ENCODE measurements at places on chromosomes 7 and 10. TPM values are rescaled to one million over a fixed set of nuclear protein-coding genes. Genes with fewer than 3 reads are reported as not detected.

The EBLN1 gene
- polyA plus RNA-seq, result not detected

The GPR146 gene
- 43.9 TPM for polyA plus RNA-seq

DNA sequence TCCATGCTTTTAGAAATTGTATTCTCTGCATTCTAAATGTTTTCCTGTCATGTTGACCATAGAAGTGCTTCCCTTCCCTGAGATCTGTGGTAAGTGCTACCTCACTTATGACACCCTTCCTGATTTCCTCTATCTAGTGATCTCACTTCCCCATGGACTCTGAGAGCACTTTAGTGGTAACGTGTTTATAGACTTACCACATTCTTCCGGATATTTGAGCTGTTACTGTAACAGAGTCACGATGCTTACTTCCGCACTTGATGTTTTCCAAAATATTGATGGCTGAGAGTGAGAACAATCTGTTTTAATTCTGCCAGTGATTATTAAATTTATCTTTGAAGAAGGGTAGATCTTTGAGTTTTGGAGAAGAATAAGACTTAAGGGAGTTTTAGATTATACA is 60.1 kb upstream of the NAMPT start:
- DNase-seq, result no peak

DNA sequence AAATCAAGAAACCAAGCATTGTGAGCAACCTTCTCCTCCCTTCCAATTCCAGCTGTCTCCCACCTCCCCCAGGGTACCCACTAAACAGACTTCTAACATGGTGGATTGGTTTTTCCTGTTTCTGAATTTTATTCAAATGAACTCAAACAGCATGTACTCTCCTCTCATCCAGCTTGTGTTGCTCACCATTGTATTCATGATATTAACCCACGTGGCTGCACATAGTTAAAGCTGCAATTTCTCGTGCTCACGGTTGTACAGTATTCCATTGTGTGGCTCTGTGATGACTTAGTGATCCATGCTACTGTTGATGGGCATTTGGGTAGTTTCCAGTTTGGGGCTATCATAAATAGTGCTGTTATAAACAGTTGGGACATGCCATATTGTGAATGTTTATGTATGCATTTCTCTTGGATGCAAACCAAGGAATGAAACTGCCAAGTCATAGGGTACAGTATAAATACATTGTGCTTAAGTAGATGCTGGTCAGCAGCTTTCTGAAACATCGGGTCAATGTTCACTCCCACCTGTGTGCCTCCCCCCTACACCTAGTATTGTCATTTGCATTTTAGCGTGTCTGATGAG is 124.3 kb downstream of the CACNB2 start:
- DNase-seq, result no peak

DNA sequence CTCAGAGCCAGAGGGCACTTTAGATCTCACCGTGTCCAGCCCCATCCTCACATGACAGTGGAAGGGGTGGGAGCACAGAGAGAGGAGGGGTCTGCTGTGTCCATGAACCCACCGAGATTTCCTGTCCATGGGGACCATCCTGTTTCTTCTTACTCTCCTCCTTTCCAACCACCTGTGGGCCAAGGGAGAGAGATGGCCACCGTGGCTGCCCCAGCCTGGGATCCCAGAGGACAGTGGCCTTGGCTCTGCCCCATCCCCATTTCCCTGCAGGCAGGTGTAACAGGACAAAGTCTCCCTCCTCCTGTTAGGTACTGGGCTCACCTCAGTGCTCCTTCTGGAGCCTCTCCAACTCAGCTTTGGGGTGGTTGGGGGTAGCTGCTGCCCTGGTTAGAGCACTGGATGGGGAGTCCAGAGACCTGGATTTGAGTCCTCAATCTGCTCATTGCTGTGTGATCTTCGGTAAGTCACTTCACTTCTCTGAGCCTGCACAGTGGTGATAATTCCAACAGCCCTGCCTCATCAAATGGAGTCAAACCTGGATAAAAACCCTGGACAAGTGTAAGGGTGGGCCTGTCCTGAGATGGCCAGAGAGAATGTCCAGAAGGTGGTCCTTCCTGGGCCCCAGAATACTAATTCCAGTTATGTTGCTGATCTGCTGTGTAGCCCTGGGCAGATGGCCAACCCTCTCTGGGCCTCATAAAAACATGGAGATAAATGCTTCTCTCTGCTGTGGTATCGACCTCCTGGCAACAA is 17.8 kb upstream of the PCBD1 start:
- no peak for DNase-seq

All from urinary bladder (tissue), 4 donors.